SJSA1 (cell line): ENCODE measurements at places on chromosomes 13 and 19. TPM values are rescaled to one million over a fixed set of nuclear protein-coding genes. Genes with fewer than 3 reads are reported as not detected.

DNA sequence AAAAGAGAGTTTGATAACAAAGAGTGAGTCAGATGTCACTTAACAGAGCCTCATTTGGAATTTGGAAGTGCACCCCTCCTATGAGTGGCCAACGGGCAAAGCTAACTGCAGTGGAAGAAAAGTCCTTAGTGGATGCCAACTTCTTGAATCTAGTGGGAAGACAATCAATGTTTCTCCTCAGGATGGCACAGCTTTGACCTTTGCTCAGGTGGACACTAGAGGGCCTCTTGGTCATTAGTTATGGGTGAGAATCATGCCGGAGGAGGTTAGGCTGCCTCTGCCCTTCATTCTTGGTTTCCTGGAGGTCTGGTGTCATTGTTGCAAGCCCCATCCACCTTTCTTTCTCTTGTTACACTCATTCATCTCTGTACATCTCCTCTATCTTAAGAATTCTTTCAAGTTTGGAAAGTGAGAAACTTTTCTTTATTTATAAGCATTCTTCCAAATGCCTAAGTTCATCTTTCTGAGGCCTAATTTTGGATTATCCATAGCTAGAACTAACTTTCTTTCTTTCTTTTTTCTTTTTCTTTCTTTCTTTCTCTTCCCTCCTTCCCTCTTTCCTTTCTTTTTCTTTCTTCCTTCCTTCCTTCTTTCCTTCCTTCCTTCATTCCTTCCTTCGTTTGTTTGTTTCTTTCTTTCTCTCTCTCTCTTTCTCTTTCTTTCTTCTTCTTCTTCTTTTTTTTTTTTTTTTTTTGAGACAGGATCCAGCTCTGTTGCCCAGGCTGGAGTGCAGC is 327.2 kb upstream of the TSHZ3 start:
- H3K4me1 ChIP-seq: peaks cover 23% of the 10 kb centered on the region
- H3K27ac ChIP-seq: no peak overlapping the region
- no peak overlapping the region for H3K4me3 ChIP-seq
- no peaks in the 10 kb centered on the region for H3K36me3 ChIP-seq
- no peaks in the 10 kb centered on the region for H3K27me3 ChIP-seq

DNA sequence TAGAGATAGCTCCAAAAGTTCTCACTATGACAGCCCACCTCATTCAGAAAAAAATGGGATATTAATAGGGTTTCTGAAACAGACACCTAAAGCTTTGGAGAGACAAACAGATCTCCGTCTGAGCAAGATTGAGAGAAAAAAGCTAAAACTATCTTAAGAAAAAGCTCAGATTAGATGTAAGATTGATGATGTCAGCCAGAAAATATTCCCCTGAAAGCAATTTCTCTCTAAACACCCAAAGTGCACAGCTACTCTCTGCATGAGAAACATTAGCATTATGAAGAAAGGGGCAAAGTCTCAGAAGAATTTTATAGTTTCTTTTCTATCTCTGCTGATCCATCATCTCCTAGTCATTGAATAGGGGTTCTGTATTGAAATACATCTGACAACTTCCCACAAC is 148.9 kb downstream of the ZNF737 start:
- H3K4me1 ChIP-seq: no peaks in the 10 kb centered on the region
- no peak overlapping the region for H3K27ac ChIP-seq

DNA sequence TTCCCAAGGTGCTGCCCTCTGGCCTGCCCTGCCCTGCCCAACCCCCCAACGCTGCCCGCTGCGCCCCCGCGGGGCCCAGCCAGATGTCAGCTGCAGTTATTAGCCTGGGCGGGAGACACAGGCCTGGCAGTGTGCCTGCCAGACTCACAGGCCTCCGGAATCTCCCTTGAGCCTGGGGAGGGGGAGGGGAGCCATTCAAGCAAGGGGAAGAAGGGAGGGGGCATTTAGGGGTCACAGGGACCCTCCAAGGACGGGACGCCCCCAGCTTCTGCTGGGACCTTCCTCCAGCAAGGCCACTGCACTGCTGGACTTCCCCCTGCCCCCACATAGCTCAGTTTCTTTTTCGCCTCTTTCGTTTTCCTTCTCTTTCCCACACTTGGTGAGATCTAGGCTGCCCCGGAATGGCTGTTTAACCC is 2.6 kb upstream of the JUNB start:
- H3K4me1 ChIP-seq: peaks cover 78% of the 10 kb centered on the region
- peak overlapping the region; percentile 37 for H3K4me3 ChIP-seq
- peak overlapping the region; percentile 69 for H3K27ac ChIP-seq
- peaks cover 16% of the 10 kb centered on the region for H3K36me3 ChIP-seq

- no peak overlapping the region for H3K4me3 ChIP-seq
- H3K27ac ChIP-seq: 0 out of 2 replicates have a peak overlapping the region, but pooled peaks have one; percentile 27
- DNase-seq: peak; percentile 93
- H3K27me3 ChIP-seq: no peaks in the 10 kb centered on the region
These were observed 32.6 kb downstream of the PDE4A start for GRCh38 chr19:10452726-10453618.

DNA sequence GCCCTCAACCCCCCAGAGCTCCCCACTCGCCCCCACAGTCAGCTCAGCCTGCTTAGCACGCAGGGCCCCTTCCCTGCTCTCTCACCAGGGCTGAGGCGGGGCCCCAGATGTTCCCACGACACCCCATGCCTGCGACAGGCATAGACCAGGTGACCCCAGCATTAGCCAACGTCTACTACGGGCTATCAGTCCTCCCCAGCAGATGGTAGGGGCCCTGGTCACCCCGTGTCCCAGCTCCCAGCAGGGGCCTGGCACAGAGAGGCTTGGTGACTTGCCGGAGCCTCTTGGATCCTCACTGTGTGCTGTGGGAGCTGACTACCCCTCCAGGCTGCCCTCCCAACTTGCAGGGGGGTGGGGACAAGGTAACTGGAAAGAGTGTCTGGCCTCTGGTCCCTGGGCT is 80.6 kb downstream of the KDM4B start:
- H3K27ac ChIP-seq: no peak overlapping the region
- no peak for DNase-seq
- no peaks in the 10 kb centered on the region for H3K27me3 ChIP-seq
- H3K4me1 ChIP-seq: peaks cover 33% of the 10 kb centered on the region
- peaks cover 39% of the 10 kb centered on the region for H3K36me3 ChIP-seq
- H3K4me3 ChIP-seq: no peak overlapping the region

- peaks cover 37% of the 10 kb centered on the region for H3K4me1 ChIP-seq
- H3K27ac ChIP-seq: no peak overlapping the region
- DNase-seq: peak; percentile 25
- H3K36me3 ChIP-seq: no peaks in the 10 kb centered on the region
- H3K27me3 ChIP-seq: no peaks in the 10 kb centered on the region
These were observed 46.5 kb downstream of the RFX2 start for GRCh38 chr19:6063576-6064335.

DNA sequence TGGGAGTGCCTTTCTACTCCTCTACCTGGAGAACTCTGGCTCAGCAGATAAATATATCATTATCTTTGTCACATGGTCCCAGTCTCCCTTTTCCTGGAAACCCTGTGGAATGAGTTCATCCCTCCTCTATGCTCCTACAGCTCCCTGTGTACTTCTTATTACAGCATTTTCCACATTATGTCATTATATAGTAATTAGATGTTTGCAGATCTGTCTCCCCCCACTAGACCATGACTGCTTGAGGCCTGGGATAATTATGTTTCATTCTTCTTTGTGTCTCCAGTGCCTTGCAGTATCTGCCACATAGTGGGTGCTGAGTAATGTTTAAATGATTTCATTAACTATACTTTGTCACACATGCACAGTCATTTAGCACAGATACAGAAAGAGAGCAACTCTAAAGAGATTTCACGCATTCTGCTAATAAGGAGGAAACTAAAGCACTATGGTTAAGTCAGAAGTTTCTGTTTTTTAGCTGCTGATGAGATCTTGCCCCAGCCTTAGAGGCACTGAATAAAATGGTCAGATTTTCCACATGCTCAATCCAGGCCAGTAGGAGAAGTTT is 66.1 kb upstream of the DIAPH3 start:
- no peaks in the 10 kb centered on the region for H3K4me1 ChIP-seq
- DNase-seq: no peak
- no peak overlapping the region for H3K4me3 ChIP-seq
- H3K27me3 ChIP-seq: peaks cover 7% of the 10 kb centered on the region; the same call in 1 of the 2 replicates
- no peak overlapping the region for H3K27ac ChIP-seq

GRCh38 chr13:96636001-96636709 is 358.1 kb downstream of the OXGR1 start:
- no peak overlapping the region for H3K27ac ChIP-seq
- H3K4me1 ChIP-seq: no peaks in the 10 kb centered on the region
- H3K4me3 ChIP-seq: no peak overlapping the region
- H3K27me3 ChIP-seq: peaks cover 17% of the 10 kb centered on the region

DNA sequence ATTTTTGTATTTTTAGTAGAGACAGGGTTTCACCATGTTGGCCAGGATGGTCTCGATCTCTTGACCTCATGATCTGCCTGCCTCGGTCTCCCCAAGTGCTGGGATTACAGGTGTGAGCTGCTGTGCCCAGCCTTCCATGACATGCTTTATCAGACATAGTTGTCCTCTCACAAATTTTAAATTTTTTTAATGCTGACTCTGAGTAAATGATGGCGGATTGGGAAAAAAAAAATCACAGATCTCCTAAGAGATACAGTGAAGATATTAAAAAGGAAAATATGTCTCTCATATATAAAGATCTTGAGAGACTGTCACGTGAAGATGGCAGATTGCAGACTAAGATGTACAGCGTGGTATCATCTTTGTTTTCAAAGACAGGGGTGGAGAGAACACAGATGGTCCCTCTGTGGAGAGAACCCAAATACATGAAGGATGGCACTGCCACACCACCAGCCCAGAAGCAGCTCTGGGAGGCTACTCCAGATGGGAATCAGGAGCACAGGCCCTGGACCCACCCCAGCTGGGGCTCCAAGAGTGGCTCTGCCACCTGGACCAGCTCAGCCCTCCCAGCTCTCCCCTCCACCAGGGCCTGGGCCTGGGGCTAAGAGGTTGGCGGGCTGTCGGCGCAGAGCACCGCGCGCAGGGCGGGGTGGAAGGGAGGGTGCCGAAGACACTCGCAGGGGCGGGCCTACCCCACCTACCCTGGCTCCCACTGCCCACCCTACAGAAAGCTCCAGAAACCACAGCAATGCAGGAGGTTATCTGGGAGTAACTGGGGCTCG is 20.0 kb upstream of the CCNP start:
- no peak for DNase-seq
- peaks cover 17% of the 10 kb centered on the region; the same call in 1 of the 2 replicates for H3K36me3 ChIP-seq
- H3K27ac ChIP-seq: no peak overlapping the region
- no peak overlapping the region for H3K4me3 ChIP-seq
- no peaks in the 10 kb centered on the region for H3K4me1 ChIP-seq
- no peaks in the 10 kb centered on the region for H3K27me3 ChIP-seq

GRCh38 chr19:45781214-45782161 is 802 bp downstream of the DMPK start:
- peak; percentile 44 for DNase-seq
- H3K4me1 ChIP-seq: peaks cover 24% of the 10 kb centered on the region
- no peak overlapping the region for H3K4me3 ChIP-seq
- H3K36me3 ChIP-seq: peaks cover 63% of the 10 kb centered on the region
- no peaks in the 10 kb centered on the region for H3K27me3 ChIP-seq
- H3K27ac ChIP-seq: no peak overlapping the region

PEG3 gene
- not detected in 2 replicates for total RNA-seq

FAM124A gene
- 0.29 TPM in 1 of 2 replicates, not detected in the other for total RNA-seq

RDH8 gene
- total RNA-seq: not detected in 2 replicates

IZUMO2 gene
- not detected in 2 replicates for total RNA-seq

TBXA2R gene
- total RNA-seq: not detected in 2 replicates

KLK8 gene
- total RNA-seq: not detected in 2 replicates

IL11 gene
- total RNA-seq: 116 and 141 TPM in 2 replicates
